Activated T-helper 2 cell treated with anti-CD3 and anti-CD28 coated beads, Interferon-gamma antibody, Interleukin-2, Interleukin-4, amounts not matched to agents 10 μg/mL and 5 μg/mL and 100 μg/mL, durations not matched to agents 14 hours and 24 hours and 36 hours (primary cell): ENCODE measurements at places on chromosomes 3 and 15.

GRCh38 chr3:142623194-142623593 lies 27.0 kb downstream of the PLS1 start:
- no peak for DNase-seq

DNA sequence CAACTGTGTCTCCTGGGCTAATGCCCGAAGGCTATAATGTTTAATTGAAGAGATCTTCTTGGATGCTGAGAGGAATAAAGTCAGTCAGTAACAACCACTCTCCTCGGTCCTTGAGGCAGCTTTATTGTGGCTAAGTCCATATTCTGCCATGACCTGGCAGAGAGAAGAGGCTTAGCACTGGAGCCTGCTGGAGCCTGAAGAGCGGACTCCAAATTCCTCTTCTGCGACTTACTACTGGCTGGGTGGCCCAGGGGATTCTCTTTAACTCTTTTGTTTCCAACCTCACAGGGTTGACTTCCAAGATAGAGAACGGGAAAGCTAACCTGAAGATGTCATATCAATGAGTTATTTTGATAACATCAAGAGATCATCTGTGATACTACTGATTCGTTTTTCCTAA lies 71.1 kb downstream of the MYO1E start:
- DNase-seq, result no peak

GRCh38 chr3:157129803-157130466 lies 30.0 kb downstream of the CCNL1 start:
- DNase-seq, result peak; percentile 27

DNA sequence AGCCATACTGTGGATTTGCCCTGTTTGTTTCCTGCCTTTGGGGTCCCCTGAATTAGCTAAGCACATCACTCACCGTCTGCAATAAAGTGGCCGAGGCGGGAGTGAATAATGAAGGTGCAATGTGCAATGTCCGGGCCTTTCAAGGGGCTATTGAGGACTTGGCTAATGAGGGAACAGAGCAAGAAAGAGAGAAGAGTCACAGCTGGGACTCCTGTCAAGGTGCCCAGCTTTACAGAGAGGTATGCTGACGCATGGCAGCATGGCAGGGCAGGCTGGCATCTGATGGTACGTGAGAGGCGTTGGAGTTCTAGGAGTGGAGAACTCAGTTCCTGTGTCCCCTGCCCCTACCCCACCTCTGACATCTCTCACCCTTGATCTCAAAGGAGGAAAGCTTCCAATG lies 13.8 kb upstream of the ATP2B2 start:
- DNase-seq, result no peak

GRCh38 chr3:110628650-110629301 lies 442.8 kb upstream of the NECTIN3 start:
- no peak for DNase-seq

DNA sequence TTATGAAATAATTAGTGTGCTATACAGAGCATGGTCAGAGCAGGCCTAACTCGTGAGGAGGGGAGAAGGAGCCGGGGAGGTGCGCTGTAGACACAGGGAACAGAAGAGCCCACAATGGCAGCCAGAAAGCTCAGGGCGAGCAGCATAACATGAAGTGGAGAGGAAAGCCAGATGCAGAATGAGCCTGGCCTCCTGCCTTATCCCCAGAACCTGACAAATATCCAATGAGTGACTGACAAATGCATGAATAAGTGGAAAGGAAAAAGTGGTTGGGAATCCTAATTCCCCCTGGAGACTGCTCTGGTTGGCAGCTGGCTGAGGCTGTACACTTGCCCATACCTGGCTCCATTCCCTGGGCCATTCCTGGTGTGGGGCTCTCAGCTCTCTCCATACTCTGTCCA lies 9.2 kb upstream of the MST1R start:
- no peak for DNase-seq

DNA sequence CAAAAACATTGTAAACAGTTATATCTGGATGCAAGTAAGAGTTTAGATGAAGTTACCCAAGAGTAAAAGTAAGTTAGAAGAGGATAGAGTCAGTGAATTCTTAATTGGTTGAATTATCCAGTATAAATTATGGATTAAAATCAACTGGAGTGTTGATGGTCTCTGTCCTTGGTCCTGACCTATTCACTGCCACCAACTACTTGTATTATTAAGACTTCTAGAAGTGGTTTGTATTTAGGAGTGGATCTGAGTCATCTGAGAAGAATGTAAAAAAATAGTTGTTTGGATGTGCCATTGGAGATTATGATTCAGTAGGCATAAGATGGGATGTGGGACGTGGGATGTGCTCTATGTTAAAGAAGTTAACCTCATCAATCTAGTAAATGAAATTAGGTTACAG lies 86.4 kb downstream of the SYNPR start:
- no peak for DNase-seq

DNA sequence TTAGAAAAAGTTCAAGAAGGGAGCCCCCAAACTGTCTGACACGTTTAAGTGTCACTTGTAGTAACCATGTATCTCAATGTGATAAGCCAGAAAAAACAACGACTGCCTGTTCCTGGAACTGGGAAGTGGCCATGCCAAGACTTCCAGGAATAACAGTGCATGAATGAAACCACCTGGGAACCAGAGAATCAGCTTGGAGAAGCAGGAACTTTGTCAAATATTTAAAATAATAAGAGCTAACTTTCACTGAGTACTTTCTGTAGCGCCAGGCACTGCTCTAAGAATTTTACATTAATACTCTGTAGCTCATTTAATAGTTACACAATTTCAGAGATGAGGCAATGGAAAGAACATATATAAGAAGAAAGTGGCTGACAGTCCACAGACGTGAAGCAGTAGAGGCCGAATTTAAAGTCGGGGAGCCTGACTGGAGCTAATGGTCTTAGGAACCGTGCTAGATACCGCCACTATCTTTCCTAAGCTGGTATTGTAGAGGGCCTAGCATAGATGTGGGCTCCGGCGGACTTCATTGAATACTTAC lies 876 bp downstream of the PLSCR1 start:
- no peak for DNase-seq

GRCh38 chr3:177351757-177352158 lies 154.5 kb upstream of the TBL1XR1 start:
- DNase-seq, result no peak

- no peak for DNase-seq
Measured at GRCh38 chr3:21729888-21730459, 21.0 kb downstream of the ZNF385D start.

DNA sequence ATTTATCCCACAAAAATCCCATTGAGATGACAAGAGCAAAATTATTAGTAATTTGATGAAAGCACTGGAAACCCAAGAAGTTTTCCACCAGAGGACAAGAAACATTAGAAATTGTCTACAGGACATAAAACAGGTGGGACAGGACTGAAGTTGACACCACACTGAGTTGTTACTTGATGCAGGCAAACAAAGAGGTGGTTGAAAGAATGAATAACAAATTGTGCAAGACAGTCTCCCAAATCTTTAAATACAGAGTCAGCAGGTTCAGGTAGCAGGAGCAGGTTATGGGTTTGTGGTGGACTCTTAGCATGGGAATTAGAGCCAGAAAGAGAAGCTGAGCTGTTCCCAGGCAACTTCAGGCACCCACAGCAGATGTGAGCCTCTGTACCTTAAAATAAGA lies 30.3 kb upstream of the ARRDC4 start:
- no peak for DNase-seq

GRCh38 chr3:159366476-159366875 lies 564.6 kb downstream of the MFSD1 start:
- DNase-seq, result no peak

DNA sequence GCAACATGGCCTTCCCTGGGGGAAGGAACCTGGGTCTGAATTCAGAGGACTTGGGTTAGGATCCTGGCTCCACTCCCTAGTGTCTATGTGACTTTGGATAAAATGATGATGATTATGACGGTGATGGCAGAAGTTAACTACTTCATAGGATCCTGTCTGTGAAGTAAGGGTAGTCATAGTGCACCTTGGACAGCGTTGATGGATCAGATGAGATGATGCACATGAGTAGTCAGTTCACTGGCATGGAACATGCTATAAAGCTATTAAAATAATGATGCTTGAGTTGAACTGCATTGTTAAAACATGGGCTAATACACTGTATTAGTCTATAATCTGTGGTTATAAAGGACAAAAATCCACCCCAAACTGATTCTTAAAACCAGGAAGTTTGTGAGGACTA lies 62.0 kb downstream of the EEFSEC start:
- no peak for DNase-seq

GRCh38 chr3:157119369-157119951 lies 40.5 kb downstream of the CCNL1 start:
- DNase-seq, result peak; percentile 42

DNA sequence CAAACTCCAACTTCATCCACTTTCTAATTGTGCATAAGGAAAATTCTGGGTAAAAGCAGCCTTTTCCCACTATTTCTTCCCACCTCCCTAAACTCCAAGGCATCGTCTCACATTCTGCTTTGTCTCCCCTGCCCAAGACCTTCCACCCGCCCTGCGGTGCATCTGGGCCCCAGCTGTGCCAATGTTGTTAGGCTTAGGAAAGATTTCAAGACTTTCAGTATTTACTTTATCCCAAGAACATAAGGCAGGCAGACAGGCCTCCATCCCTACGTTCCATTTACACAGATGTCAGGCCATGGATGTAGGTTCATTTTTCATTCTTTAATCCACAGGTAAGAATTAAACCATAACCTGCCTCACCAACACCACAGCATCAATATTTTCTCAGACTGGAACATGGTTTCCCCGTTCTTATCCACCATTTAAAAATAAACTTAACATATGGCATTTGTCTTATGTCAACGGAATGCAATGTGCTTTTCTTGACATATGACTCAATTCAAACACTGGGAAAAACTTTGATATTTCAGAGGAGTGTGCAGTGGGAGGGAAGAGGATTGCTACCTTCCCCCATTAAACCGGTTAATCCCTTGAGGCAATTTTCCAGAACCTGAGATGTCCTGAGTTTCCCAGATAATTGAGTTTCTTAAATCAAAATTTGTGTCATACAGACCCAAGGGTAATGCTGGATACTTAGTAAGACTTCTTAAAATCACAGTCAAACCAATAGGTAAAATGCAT lies 238.0 kb upstream of the LRIG1 start:
- no peak for DNase-seq

DNA sequence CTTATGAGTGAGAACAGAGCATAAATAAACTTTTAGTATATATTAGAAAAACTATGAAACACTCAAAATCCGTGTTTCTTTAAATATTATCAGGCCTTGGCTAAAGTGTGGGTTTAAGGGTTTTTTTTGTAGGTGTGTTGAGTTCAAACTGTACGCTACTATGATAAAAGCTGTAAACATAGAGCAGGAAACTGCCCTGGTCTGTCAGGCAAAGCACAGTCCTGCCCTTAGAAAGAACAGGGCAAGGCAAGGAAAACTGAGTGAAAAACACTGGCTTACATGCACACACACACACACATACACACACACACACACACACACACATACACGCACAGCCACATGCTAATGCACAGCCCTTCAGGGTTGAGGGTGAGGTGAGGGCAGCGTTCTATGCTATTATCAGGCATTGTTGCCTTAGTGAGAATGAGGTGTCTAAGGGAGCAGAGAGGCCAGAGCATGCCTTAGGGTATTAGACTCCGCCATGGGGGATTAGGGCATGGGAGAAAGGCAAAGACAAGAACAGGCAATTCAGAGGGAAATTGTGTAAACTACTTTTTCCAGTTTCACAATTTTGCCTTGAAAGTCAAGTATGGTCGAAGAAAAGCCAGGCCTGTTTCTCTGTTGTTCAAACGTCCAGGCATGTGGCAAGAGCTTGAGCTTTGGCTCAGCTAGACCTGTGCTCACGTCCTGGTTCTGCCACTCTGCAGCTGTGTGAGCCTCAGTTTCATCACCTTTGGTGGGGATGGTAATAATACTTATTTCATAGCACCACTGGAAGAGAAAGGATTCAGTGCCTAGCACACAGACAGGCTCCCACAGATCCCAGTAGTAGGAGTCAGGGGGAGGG lies 36.3 kb upstream of the TPM1 start:
- no peak for DNase-seq
